DND-41 (cell line): ENCODE measurements at places on chromosomes 1 and 21.
A peak's percentile ranks its signal among the peaks of the same experiment; 100 is the strongest.

GRCh38 chr1:9316080-9316444 lies 23.4 kb downstream of the SPSB1 start:
- H3K36me3 ChIP-seq: peaks cover 54% of the 10 kb centered on the region
- DNase-seq: no peak
- H3K4me1 ChIP-seq: peaks cover 3% of the 10 kb centered on the region; the same call in 1 of the 2 replicates
- no peaks in the 10 kb centered on the region for H3K27me3 ChIP-seq

GRCh38 chr1:25900219-25900618 lies 6.0 kb downstream of the STMN1 start:
- DNase-seq: no peak
- H3K4me1 ChIP-seq: peaks cover 52% of the 10 kb centered on the region
- H3K27ac ChIP-seq: no peak overlapping the region
- H3K27me3 ChIP-seq: no peaks in the 10 kb centered on the region

- H3K4me3 ChIP-seq: no peak overlapping the region
- no peak for DNase-seq
- no peaks in the 10 kb centered on the region for H3K36me3 ChIP-seq
- no peak overlapping the region for H3K27ac ChIP-seq
- no peaks in the 10 kb centered on the region for H3K4me1 ChIP-seq
- no peaks in the 10 kb centered on the region for H3K27me3 ChIP-seq
Measured at GRCh38 chr1:98732985-98733781, 71.7 kb downstream of the SNX7 start.

GRCh38 chr1:39450956-39451606 lies 40.4 kb upstream of the BMP8A start:
- H3K36me3 ChIP-seq: peaks cover 93% of the 10 kb centered on the region
- H3K4me3 ChIP-seq: no peak overlapping the region
- no peak overlapping the region for H3K27ac ChIP-seq

DNA sequence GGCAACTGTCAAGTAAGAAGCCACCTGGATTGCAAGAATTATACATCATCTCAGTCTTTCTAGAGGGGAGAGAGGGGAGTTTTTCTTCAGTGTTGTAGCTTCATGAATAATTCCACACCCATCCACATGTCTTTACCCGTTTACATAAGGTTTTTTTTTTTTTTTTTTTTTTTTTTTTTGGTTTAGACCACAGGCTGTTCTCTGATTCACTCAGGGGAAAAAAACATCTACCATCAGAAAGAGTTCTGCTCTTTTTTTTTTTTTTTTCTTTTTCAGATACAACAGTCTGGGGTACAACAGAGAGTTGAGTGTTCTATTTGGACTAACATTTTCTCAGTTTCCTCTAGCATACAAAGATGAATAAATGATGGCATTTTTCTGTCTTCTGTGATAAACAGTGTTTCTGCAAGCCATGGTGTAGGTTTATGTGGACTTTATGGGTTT lies 4.9 kb upstream of the KIF14 start:
- DNase-seq: no peak
- no peaks in the 10 kb centered on the region for H3K27me3 ChIP-seq
- H3K27ac ChIP-seq: no peak overlapping the region
- no peaks in the 10 kb centered on the region; the same call in 1 of the 2 replicates for H3K36me3 ChIP-seq

DNA sequence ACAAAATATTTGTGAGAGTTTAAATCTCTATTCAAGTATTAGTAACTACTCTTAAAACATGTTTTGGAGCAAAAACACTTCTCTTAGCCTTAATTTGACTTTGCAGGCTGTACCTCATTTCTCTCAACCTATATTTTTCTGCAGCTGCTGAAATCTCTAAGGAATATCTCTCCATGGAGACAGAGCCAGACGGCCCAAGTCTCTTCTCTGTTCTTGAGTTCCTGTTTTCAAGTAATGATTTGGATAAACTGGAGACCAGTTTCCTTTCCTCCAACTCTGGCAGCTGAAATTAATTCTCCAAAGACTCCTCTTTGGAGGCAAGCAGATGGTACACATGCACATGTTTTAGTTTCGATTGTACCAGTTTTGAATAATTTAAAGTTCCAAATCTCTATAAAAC lies 659.7 kb upstream of the NEGR1 start:
- no peaks in the 10 kb centered on the region for H3K36me3 ChIP-seq
- H3K27me3 ChIP-seq: no peaks in the 10 kb centered on the region
- DNase-seq: no peak
- no peak overlapping the region for H3K27ac ChIP-seq

DNA sequence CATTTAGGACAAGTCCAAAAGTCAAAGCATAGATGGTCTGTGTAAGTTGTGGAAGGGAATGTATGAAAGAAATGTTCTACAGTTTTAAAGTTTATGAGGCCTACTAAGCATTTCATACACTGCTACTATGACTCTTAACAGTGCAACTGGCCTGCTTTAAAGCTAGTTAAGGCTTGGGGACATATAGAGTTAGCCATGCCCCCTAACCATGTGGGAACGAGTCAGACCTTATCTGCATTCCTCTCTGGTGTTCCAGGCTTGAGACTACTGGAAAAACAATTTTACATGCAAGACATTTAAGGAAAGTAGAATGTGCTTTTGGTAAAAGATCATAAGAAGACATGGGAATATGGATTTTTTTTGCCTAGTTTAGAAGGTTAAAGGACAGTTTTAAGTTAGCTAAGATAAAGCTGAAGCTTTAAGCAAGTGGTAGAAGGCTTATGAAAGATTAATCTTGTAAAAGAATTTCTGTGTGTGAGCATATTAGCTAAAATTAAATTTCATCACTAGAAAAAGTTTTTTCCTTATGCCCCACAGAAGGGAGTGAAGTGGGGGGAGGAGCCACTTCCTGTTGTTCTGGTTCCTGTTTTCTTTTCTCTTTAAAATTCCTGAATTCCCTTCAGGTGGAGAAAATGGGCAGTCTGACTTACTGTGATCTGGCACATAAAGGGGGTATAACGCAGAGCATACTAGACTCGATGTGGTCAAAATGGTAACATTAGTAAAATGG lies 8.9 kb upstream of the CD48 start:
- H3K4me1 ChIP-seq: 0 out of 2 replicates have a peak, but pooled peaks cover 4% of the 10 kb centered on the region
- no peak for DNase-seq

GRCh38 chr1:236073307-236073897 lies 8.5 kb upstream of the NID1 start:
- no peak overlapping the region for H3K4me3 ChIP-seq
- H3K36me3 ChIP-seq: no peaks in the 10 kb centered on the region
- DNase-seq: no peak
- no peaks in the 10 kb centered on the region for H3K27me3 ChIP-seq

- peak overlapping the region; percentile 90 for H3K27ac ChIP-seq
- peaks cover 29% of the 10 kb centered on the region for H3K4me1 ChIP-seq
- no peaks in the 10 kb centered on the region for H3K27me3 ChIP-seq
- H3K36me3 ChIP-seq: peaks cover 18% of the 10 kb centered on the region
- H3K4me3 ChIP-seq: peak overlapping the region; percentile 75
Measured at GRCh38 chr21:42974832-42975820, 764 bp downstream of the PKNOX1 start.

DNA sequence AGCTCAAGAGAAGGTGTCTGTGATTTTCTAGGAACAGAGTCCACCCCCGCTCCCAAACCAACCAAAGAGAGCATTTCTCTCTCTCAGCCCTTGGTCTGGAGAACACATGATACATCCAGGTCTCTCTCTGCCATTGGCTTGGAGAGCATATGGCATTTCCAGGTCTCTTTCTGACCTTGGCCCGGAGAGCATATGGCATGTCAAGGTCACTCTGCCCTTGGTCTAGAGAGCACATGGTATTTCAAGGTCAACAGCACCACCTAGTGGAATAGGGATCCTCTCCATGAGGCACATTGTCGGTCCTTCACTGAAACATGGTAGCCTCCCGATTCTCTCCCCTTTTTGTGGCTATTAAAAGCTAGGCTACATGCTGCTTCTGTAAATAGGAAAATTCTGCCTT lies 437.7 kb upstream of the OLFM3 start:
- H3K4me3 ChIP-seq: no peak overlapping the region
- no peaks in the 10 kb centered on the region for H3K36me3 ChIP-seq
- no peaks in the 10 kb centered on the region for H3K27me3 ChIP-seq
- no peak overlapping the region for H3K27ac ChIP-seq
- H3K4me1 ChIP-seq: no peaks in the 10 kb centered on the region

DNA sequence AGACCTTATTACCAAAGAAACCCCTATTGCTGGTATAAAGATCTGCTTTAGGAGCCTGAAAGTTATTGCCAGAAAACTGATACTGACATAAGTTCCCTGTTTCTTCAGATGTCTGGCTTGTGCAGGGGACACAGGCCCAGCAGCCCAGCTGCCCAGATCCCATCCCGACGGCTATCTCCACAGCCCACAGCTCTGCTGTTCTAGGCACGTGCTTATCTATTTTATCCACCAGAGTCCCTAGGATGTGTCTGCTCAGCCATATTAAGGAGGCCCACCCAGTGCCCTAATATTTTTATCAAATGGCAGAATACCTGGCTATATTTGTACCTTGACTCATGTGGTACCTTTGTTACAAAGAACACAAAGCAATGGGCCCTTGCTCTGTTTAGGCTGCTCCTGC lies 58.9 kb downstream of the DDX20 start:
- peaks cover 18% of the 10 kb centered on the region for H3K27me3 ChIP-seq
- no peak overlapping the region for H3K4me3 ChIP-seq
- DNase-seq: no peak
- H3K36me3 ChIP-seq: no peaks in the 10 kb centered on the region

- H3K36me3 ChIP-seq: no peaks in the 10 kb centered on the region
- H3K27me3 ChIP-seq: no peaks in the 10 kb centered on the region
- no peak for DNase-seq
- H3K4me3 ChIP-seq: no peak overlapping the region
- H3K27ac ChIP-seq: no peak overlapping the region
Measured at GRCh38 chr1:88291611-88292354, 392.3 kb upstream of the PKN2 start.

DNA sequence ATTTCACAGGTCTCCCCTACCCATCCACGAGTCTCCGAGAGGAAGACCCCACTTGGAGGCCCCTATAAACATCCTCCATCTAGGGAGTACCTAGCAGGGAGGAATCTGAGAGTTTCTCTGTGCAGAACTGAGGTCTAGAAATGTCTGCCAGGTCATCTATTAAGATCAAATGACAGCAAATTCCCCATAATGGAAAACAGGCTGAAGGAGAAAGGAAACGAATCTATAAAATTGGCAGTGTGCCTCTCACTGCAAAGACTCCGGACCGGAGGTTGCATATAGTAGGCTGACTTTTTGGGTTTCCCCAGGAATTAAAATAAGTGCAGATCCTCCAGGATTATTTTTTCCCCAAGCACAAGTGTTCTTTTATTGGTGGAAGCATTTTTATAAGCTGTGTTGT lies 57.7 kb downstream of the NMNAT2 start:
- peaks cover 13% of the 10 kb centered on the region for H3K27me3 ChIP-seq
- H3K27ac ChIP-seq: no peak overlapping the region
- no peaks in the 10 kb centered on the region for H3K4me1 ChIP-seq
- no peaks in the 10 kb centered on the region for H3K36me3 ChIP-seq
- no peak overlapping the region for H3K4me3 ChIP-seq

DNA sequence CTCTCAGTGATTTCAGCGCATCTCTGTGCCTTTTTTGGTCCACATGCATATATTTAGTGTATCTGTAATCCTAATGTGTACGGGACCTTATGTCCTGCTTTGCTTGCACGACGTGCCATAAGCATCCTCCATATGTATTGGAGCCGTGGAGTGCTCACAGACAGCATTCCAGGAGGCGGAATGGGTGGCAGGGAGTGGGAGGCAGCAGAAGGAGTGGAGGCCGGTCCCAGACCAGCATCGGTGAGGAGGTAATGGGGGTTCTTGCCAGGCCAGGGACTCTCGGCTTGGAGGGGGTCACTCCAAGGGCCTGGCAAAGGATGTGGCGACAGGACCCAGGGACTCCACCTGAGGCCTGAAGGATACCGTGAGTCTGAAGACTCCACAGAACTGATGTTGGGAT lies 185.0 kb downstream of the CAMTA1 start:
- peaks cover 18% of the 10 kb centered on the region for H3K27me3 ChIP-seq
- no peak overlapping the region for H3K4me3 ChIP-seq
- no peaks in the 10 kb centered on the region for H3K36me3 ChIP-seq
- no peak overlapping the region for H3K27ac ChIP-seq

DNA sequence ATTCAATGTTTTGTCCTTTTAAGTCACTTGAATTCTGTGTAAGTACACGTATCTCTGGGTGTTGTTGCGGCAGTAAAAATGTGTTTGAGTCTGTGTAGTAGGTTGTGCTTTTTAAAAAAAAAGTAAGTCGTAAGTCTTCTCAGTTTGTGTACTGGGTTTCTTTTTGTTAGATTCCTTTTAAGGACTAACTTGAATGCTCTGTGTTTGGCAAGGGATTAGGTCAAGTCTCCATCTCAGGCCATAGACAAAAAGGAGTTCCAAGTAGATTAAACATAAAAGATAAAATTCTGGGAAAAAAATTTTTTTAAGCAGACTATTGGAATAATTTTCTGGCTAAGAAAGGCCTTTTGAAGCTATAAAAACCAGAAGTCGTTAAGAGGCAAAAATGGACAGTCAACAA lies 113.1 kb downstream of the ATP5PO start:
- no peaks in the 10 kb centered on the region for H3K27me3 ChIP-seq
- peaks cover 12% of the 10 kb centered on the region for H3K4me1 ChIP-seq
- no peak overlapping the region for H3K27ac ChIP-seq
- no peak for DNase-seq
- peaks cover 11% of the 10 kb centered on the region; the same call in 1 of the 2 replicates for H3K36me3 ChIP-seq
- H3K4me3 ChIP-seq: no peak overlapping the region

DNA sequence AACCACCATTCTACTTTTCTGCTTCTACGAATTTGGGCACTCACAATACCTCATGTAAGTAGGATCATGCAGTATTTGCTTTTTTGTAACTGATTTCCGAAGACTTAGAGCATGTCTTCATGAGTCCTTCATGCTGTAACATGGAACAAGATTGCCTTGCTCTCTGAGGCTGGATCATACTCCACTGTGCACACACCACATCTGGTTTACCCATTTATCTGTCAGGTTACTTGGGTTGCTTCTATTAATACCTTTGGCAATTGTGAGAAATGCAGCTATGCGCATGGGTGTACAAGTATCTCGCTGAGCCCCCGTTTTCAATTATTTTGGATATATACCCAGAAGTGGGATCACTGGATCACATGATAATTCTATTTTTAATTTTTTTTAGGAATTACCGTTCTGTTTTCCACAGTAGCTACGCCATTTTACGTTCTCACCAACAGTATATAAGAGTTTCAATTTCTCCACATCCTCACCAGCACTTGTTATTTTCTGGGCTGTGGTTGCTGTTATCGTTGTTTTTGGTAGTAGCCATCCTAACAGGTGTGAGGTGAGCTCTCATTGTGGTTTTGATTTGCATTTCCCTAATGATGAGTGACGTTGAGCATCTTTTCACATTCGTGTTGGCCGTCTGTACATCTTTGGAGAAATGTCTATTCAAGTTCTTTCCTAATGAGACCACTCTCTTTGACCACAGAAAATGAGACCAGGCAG lies 10.7 kb upstream of the SLC2A5 start:
- 0 out of 2 replicates have a peak, but pooled peaks cover 5% of the 10 kb centered on the region for H3K4me1 ChIP-seq
- H3K4me3 ChIP-seq: no peak overlapping the region
- no peak overlapping the region for H3K27ac ChIP-seq
- no peak for DNase-seq
- no peaks in the 10 kb centered on the region for H3K36me3 ChIP-seq

GRCh38 chr1:147647796-147648633 lies 22.3 kb downstream of the ACP6 start:
- no peaks in the 10 kb centered on the region for H3K27me3 ChIP-seq
- H3K4me1 ChIP-seq: peaks cover 14% of the 10 kb centered on the region; the same call in 1 of the 2 replicates
- H3K36me3 ChIP-seq: peaks cover 17% of the 10 kb centered on the region
- H3K27ac ChIP-seq: no peak overlapping the region
- H3K4me3 ChIP-seq: no peak overlapping the region

GRCh38 chr1:225811622-225812487 lies 1.9 kb downstream of the EPHX1 start:
- H3K27ac ChIP-seq: no peak overlapping the region
- DNase-seq: no peak
- H3K27me3 ChIP-seq: no peaks in the 10 kb centered on the region
- H3K36me3 ChIP-seq: no peaks in the 10 kb centered on the region
